NB4 (cell line): ENCODE measurements at places on chromosomes 2 and 18.
A peak's percentile ranks its signal among the peaks of the same experiment; 100 is the strongest.

- no peak for DNase-seq
Observed at GRCh38 chr2:160063879-160064612, 1.6 kb upstream of the PLA2R1 start.

DNA sequence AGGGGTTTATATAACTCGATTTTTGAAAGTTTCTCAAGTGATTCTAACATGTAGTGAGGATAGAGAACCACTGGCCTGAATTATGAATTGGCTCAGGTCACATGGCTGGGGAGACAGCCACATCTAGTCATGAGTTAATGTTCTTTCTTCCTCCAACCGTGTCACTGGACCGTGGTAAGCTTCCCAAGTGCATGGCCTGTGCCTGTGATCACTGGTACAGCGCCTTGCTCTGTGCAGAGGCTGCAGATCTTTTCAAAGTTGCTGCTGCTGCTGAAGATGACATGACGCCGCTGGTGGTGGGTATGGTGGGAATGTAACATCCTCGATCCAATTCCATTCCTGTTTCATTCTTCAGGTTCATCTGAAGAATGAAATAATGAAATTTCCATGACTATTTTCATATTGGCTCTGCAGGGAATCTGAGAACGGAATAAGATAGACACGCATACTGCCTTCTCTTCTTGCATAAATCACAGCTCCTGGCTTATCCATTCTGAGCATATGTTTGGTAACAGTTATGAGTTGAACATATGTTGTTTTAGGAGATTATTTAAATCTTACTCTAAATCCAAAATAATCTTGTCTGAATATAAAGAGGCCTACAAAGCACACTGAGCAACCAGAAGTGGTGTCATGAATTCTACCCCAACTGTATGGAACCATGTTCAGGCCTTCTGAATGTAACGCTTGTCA lies 100.5 kb upstream of the THSD7B start:
- no peak for DNase-seq

DNA sequence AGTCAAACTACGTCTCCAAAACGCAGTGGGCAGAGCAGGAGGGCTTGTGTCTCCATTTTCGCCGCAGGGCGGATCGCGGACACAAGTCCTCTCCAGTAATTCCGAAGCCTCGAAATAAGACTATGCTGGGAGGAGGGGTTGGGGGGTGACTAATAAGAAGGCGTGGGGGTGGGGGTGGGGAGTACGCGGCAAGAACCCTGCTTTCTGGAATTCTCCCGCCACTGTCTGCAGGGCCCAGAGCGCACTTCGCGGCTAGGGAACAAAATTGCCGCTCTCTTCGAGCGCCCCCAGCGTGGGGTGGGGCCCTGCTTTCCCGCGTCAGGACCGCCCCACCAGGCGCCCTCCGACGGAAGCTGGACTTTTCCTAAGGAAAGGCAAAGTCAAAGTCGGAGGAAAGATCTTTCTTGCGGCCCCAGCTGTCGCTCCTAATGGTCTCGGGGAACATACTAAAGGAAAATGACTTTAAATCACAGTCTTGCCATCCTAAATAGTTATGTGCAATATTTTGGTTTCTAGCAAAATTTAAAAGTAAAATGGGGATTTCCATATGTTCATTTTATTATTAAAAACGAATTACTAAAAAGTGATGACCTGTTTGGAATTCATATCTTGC lies 11.9 kb downstream of the NR4A2 start:
- no peak for DNase-seq

- peak; percentile 61 for DNase-seq
Observed at GRCh38 chr18:77062518-77063003, 70.0 kb downstream of the MBP start.

- DNase-seq, result no peak
Observed at GRCh38 chr2:102367331-102367971, 11.9 kb downstream of the IL18R1 start.

GRCh38 chr18:40120796-40121391 lies 1834.1 kb upstream of the PIK3C3 start:
- DNase-seq, result no peak

GRCh38 chr2:20224716-20225293 lies at the start of gene SDC1:
TSS of gene SDC1 (minus strand) at chr2:20225130. CDS start at chr2:20224867, 263 bp downstream.
- DNase-seq, result peak; percentile 64

DNA sequence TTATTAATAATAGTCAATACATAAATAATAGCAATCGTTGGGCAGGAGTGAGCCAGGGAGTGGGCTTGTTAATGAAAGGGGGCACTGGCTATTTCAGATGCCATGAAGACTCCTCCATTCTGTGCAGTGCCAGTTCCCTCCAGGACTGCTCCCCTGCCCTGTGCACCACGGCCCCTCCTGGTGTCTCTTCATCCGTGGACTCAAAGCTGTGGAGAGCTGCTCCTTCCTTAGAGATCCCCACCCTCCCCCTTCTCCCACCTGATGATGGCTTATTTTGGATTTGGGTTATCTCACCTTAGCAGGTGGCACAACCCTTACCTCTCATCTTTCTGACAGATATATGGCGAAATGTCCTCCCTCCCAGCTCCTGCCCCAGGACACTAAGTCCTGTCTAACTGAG lies 3.1 kb upstream of the CELF4 start:
- no peak for DNase-seq

DNA sequence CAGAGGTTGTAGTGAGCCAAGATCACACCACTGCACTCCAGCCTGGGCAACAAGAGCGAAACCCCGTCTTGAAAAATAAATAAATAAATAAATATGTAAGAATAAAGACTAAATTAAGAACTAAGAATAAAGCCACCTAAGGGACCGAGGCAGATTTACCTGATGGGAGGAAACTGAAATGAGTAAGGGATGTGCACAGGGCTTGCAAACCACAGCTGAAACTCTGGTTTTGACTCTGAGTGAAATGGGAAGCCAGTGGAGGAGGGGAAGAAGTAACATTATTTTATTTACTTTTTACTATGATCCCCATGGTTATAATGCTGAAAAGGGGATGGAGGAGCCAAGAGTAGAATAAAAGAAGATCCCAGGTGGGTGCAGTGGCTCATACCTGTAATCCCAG lies 107.3 kb downstream of the CABYR start:
- no peak for DNase-seq

DNA sequence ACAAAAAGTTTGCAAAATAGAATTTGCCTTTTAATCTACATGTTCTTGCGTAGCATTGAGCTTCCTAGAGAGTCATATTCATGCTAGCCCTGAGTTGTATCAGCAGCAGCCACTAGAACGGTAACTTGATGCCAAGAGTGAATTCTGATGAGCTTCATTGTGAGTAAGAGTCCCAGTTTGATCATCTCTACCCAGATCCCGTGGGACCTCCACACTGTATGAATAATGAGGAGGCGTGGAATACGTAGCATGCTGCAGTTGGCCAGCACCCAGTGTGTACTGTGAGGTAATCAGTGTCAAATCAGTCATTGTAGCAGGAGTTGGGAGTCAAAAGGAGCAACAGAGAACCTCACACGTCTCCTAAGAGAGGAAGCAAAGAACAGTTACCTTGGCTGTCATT lies 197.9 kb downstream of the NEDD4L start:
- DNase-seq, result peak; percentile 19

DNA sequence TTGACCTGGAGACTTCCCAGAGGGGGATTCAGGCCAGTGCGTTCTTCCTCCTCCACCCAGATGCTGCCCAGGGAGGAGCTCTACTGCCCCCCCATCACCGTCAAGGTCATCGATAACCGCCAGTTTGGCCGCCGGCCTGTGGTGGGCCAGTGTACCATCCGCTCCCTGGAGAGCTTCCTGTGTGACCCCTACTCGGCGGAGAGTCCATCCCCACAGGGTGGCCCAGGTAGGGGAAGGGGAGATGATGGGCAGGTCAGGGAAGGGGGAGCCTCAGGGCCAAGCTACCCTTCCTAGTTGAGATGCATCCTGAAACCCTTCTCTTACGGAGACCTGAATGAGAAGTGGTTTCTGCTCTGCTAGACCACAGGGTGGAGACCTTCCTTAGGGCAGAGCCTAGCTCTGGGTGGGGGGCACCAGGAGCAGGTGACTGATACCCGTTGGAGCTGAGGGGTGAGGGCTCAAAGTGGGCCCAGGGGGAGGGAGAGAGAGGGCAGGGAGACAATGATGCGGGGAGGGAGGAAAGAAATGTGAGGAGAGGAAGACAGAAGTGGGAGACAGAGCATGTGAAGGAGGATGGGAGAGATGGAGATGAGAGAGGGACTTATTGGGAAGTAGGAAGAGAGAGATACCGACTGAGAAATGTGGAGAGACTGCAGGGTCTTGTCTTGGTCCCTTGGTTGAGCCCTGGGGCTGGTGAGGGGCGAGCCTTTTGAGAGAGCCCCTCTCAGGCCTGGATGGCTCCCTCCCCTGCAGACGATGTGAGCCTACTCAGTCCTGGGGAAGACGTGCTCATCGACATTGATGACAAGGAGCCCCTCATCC lies 159.4 kb downstream of the DYSF start:
- DNase-seq, result no peak

DNA sequence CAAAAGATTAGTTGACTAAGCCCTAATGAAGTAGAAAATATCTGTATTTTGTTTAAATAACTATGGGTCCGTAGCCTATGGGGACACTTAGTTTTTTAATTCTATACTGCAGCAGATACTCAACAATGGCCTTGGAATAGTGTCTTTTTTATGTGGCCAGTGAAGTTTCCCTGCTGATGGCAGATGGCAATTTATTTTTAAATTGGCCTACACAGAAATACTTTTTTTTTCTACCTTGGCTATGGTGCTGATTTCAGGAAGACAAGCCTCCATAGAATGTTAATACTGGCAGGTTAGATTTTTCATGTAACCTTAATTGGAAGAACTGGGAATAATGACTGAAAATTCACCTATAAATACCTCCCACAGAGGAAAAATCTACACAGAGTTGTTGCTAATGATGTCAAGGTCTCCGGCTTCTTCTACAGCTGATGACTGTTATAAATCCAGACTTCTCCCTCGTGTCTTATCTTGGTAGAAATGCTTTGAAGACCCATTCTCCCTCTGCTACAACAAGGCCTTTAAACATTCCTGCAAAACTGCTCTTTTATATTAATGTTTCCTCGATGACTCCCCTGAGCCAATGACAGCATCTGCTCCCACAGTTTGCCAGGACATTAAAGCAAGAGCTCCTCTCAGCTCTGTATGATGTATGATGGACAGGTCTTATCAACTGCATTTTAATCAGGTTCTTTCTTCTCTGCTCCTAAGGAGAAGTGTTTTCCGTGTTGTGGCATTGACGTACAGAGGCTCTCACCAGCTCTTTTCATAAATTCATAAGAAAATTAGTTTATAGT lies 29.1 kb upstream of the FAM98A start:
- no peak for DNase-seq

DNA sequence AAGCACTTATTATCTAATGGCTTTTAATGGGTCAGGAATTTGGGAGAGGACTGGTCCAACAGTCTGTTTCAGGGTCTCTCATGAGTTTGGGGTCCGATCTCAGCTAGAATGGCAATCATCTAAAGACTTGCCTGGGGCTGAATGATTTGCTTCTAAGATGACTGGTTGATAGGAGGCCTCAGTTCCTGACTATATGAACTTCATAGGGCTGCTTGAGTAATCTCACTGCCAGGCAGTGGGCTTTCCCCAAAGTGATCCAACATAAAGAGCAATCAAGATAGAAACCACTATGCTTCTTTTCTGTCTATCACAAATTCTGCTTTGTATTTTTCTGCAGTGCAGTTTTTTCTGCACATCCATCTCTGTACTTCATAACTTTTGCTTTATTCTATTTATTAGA lies 793.5 kb upstream of the CHAC2 start:
- DNase-seq, result no peak

GRCh38 chr2:216113572-216113971 lies 4.4 kb downstream of the XRCC5 start:
- no peak for DNase-seq

DNA sequence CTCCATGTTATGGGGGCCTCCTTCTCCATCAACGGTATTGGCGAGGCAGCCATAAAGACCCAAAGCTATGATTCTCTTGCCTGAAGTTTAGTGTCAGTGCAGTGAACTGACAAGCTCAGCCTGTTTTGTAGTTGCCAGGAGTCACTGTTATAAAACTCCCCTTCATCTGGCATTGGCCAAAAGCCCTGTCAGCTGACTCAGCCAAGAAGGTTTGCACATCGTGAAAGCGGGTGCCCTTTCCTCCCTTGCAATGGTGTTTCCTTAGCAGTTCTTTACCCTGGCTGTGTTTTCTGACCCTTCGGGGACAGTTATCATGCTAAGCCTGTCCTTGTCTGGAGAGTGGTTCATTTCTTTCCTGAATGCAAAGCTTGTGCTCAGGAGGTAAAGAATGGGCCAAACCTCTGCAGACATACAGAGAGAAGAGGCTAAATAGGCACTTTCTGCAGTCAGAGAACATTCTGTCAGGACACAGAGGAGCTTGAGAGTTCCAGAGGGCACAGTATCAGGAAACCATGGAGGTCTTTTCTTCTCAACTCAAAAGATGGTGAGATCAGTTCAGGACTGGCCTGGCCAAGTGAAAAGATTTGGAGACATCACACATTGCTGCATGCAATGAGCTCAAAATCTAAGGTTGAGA lies 414.2 kb downstream of the ZNF521 start:
- DNase-seq, result no peak

DNA sequence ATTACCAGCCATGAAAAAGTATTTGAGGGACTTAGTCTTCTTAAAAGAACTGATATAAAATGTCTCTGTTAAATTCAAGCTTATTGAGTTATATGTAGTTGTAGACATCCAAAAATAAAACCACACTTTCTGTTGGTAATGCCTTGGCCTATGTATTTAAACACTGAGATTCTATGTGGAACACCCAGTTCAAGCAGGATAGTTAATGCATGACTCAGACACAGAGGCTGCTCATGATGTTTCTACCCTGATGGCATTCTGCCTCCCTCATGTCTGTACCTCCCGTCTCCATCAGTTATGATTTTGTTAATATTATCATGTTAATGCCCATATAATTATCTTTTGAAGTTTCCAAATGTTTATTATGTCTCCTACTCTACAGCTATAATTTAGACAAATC lies 164.5 kb downstream of the XIRP2 start:
- DNase-seq, result no peak

DNA sequence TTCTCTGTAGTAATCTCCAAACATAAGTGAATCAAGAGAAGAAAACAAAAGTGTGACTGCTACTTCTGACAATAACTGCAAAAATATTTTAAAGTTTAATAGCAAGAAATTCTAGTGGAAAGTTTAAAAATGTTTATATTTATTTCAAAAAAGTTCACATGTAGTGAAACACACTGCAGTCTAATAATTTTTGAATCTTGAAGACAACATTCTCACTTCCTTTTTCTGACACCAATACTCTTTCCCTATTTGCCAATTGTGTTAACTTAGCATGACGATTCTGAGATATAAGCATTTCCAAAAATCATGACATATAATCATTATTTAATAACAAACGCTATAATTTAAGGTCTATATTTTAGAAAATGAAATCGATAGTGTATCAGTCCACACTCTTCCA lies 429.1 kb upstream of the PKDCC start:
- DNase-seq, result no peak

- no peak for DNase-seq
Observed at GRCh38 chr2:159399716-159400415, 113.4 kb upstream of the WDSUB1 start.
